Cardiac muscle cell (in vitro differentiated cells and primary cell): ENCODE measurements at places on chromosomes 1 and 21. TPM values are rescaled to one million over a fixed set of nuclear protein-coding genes. Genes with fewer than 3 reads are reported as not detected.

The SPATA17 gene
- polyA plus RNA-seq, result 2.6 and 6.5 TPM in 2 replicates

The LYPD8 gene
- not detected in 2 replicates for polyA plus RNA-seq

The UTS2 gene
- not detected in 2 replicates for polyA plus RNA-seq

The OR6K2 gene
- polyA plus RNA-seq, result not detected in 2 replicates

The FMO5 gene
- 0.75 and 1.3 TPM in 2 replicates for polyA plus RNA-seq
